ENCODE measurements at places on chromosomes 16 and 17.

DNA sequence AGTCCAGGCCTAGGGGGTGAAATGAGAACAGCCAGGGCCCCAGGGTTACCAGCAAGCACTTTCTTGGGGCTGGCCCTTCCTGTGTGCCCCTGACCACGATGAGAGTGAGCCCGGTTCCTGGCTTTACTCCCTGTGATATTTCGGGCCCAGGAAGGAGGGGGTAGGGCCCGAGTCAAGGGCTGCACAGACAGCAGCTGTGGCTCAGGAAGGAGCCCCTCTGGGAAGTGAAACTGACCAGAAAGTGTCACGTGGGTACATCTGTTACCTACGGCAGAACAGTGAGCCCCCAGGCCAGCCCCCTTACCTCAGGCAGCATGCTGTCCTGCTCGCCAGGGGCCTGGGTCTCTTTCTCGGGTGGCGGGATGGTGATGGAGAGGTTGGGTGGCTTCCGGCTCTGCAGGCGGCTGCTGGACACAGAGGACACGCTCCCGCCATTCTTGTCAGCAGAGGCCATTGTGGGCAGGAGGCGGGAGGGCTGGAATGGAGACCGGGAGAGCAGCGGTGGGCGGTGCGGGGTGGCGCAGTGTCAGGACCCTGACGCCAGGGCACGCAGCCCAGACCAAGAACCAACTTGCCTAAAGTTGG lies 13.8 kb downstream of the AANAT start:
- no peak for DNase-seq

- no peak for DNase-seq
These were observed at the start of gene MT1E for GRCh38 chr16:56625140-56625942. MT1E (plus strand) TSS chr16:56625781; CDS start chr16:56625852, 71 bp downstream.

DNA sequence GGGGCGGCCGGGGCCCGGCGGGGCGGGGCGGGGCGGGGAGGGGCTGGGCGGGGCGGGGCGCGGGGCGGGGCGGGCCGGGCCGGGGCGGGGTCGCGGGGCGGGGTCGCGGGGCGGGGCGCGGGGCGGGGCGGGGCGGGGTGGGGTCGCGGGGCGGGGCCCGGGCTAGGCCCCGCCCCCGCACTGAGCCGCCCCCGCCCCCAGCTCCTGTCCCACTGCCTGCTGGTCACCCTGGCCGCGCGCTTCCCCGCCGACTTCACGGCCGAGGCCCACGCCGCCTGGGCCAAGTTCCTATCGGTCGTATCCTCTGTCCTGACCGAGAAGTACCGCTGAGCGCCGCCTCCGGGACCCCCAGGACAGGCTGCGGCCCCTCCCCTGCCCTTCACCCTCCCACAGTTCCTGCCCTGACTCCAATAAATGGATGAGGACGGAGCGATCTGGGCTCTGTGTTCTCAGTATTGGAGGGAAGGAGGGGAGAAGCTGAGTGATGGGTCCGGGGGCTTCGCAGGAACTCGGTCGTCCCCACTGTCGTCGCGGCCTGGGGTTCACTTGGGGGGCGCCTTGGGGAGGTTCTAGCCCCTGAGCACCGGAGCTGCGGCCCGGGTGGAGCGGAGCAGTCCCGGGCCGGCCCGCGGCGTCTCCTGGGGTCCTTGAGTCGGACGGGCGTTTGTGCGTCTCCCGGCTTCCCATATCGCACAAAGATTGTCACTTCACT lies 795 bp upstream of the HBM start:
- DNase-seq: no peak

DNA sequence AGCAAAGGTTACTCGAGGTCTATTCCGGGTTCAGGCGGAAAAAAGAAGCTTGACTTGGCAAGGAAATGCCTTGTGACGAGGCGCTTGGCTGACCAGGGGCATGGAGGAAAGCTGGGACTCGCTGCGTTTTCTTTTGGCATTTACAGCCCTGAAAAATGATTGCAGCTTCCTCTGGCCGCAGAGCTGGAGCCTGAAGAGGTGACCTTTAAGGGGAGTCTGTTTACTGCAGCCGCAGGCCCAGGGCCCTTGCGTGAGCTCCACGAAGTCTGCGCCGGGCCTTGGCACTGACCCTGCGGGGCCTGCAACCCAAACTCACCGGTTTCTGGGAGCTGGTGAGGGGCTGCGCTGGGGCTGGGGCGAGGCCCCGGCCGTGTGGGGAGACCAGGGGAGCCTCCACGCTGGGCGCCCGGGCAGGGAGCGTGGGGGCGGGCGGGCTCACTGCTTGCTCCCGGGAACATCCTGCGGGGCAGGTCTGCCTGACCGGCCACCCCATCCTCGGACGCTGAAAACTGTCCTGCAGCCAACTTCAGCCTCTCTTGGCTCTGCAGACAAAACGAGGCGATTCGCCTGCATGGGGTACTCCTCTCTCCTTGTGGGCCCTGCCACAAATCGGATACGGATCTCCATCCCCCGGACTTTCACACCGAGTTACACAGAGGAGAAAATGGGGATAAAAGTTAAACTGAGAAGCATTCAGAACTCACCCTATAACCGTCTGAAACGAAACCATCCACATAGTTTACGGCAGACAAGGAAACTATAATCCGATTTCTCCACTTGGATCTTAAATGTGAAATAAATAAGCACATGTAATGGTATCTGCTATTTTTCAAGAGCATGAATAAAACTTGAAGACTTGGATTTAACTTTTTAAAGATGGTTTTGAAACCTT lies 206.3 kb upstream of the FOXF1 start:
- DNase-seq: no peak

DNA sequence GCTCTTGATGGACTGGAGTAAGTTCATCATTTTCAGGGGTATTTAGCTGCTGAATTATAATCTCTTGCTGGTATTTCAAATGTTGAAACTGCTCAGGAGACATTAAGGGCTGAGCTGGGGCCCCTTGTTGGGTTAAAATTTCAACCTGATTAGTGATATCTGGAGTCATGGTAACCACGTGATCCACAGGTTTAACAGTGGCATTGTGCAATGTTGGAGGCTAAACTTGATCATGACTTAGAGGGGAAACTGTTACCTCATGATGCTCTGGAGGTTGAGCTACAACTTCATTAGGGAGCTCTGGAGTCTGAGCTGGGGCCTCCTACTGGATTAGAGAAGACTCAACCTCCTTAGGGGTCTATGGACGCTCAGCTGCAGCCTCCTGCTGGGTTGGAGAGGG lies 17.2 kb upstream of the MPP2 start:
- DNase-seq: no peak

- no peak for DNase-seq
These were observed 44.2 kb upstream of the MTSS2 start for GRCh38 chr16:70730031-70730430.

- DNase-seq: no peak
These were observed 59.2 kb downstream of the TBC1D16 start for GRCh38 chr17:79976451-79976850.

DNA sequence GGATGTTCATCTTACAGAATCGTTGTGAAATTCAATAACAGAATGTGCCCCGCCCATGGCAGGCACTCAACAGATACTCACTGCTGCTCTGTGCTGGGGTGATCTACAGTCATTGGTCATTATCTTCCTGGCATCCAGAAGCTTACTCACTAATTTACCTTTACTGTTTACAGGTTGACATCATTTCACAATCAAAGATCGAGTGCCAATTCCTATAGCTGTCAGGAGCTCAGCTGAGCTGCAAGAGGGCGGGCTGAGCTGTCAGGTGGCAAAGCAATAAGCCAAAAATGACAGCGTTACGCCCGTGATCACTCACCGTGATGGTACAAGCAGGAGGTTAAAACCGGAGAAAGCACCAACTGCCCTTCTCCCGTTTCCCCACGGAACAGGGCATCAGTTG lies 51.2 kb downstream of the LITAF start:
- DNase-seq: no peak

DNA sequence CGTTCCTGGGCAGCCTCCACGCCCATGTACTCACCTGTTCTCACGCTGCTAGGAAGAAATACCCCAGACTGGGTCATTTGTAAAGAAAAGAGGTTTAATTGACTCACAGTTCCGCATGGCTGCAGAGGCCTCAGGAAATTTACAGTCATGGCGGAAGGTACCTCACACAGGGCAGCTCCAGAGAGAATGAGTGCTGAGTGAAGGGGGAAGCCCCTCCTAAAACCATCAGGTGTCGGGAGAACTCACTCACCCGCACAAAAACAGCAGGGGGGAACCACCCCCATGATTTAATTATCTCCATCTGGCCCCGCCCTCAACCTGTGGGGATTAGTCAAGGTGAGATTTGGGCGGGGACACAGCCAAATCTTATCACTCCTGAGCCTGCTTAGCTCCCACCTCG lies 18.2 kb downstream of the RAB40C start:
- DNase-seq: no peak

DNA sequence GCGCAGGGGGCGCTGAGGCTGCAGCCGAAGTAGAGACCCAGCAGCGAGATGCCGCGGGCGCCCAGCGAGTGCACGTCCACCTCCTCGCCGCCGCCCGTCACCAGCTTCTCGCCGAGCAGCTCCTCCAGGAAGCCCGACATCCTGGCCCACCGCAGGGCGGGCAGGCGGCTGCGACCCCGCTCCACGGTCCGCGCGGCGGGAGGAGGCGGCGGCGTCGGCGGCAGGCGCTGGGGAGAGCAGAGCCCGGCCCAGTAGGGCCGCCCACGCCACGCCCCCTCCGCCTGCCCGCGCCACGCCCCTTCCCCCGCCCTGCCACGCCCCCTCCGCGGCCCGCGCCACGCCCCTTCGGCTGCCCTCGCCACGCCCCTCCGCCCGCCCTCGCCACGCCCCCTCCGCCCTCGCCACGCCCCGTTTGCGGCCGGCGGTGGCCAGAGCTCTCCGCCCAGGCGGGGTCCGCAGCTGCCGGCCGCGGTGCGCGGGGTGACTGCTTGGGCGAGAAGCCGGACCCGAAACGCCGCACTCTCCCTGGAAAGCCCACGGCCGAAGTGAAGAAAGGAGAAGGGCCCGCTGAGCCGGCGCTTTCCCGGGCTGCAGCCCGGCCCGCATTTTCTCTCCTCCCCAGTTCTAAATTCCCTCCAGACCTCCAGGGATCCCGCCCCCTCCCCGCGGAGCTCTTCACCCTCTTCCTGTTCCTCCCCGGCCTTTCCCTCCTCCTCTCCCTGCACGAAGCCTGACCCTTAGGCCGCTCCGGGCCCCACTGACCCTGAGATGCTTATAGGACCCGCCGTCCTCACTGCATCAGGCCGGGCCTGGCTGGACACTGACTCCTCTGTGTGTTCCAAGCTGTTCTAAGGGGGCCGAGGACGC lies at the start of gene NXN:
Gene NXN, minus strand, starts transcription at position 238 of the 867 bp plus-strand sequence.
- DNase-seq: peak; percentile 87

DNA sequence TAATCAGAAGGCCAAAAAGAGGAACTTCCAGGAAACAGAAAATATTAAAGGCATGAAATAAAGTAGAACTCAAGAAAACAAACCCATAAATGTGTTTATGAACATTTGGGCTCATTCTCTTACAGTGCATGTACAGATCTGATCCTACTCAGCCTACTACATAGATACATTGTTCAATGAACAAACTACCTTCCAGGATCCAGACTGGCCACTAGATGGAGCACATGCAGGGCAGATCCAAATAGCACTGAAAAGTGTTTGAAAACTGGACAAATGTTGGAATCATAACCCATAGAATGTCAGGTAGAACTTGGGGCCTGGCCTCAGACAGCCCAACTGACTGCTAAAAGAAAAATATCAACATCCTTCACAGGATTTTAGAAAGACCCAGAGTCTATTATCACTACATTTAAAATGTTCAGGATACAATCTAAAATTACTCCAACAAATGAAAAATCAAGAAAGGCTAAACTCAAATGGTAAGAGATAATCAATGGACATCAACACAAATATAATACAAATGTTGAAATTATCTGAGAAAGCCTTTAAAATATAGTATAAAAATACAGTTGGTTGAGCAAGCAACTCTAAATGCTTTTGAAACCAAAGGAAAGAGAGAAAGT lies 122.4 kb upstream of the NUDT7 start:
- DNase-seq: no peak

DNA sequence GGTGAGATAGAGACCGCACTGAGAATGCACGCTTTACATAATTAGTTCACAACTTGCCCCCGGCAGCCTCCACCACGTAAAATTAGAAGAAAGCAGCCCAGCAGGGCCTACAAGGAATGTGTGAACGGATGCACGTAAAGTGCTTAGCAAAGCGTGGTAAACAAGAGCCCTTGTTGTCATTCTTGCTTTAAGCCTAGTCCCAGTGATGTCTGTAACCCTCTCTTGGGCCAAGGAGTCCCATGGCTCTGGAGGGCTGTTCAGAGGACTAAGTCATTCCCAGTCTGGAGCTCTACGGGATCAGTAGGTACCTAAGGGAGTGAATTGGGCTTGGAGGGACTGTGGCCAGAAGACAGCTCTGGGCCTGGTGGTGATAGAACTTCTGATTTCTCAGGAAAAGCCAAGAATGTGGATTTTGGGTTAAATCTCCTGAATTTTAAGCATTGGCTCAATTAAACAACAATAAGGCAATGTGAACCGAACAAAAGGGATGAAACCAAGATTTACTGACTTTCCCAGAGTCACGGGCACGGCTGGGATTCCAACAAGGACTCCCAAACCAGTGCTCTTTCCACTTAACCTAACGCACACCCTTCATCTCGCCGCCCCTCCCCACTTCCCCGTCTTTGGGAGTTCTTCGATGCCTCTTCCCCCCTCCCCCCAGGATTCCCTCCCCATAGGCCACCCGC lies 775 bp upstream of the CHP2 start:
- DNase-seq: no peak

DNA sequence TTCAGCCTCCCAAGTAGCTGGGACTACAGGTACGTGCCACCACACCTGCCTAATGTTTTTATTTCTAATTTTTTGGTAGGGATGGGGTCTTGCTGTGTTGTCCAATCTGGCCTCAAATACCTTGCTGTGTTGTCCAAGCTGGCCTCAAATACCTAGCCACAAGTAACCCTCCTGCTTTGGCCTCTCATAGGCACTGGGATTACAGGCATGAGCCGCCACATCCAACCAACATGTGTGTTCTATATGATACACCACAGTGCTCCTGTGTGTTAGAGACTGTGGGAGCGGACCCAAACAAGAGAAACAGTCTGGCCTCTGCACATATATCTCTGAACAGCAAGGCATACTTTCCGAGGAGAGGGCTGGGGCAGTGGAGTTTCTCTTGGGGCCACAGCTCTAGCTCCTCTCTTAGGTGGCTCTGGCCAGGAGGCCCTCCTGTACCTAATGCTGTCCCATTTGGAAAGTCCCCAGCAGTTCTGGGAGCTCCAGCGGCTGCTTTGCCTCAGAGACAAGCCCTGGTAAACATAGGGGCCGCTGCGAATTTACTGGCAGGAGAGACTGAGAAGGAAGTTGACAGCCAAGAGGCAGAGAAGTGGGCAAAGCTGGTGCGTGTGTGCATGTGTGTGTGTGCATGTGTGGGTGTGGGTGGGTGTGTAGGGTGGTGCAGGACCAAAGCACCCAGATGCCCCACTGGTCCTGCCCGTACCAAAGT lies 95.0 kb downstream of the RAB11FIP4 start:
- DNase-seq: no peak
